AG10803 (cell line): ENCODE measurements at places on chromosomes 5 and 9.

DNA sequence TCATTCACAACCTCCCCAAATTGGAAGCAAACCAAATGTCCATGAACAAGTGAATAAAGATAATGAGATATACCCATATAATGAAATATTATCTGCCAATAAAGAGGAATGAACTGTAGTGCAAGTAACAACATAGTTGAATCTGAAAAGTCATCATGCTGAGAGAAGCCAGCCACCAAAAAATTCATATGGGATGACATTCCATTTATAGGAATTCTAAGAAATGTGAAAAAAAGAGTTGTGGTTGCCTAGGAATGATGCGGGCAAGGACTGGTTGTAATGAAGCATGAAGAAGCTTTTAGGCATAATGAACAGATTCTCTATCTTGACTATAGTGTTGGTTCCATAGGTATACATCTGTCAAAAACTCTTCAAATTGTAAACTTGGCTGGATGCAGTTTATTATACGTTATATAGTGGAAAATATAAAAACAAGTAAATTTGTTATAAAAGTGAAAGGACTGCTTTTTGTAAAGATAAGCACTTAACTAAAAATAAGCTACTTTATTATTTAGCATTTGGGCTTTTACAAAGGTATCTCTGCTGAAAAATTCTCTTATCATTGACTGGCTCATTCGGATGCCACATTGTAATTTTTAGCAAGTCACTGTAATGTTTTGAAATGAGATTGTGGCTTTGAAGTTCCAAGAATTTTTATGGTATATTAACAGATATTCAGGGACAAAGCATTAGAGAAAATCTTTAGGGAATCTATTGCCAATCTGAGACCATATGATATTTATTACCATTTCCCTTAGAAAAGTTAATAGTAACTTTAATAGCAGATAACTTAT lies 21.2 kb upstream of the TTC23L start:
- peak; percentile 84 for DNase-seq

- peak; percentile 86 for DNase-seq
Observed at GRCh38 chr5:125311743-125312142, 565.3 kb upstream of the ZNF608 start.

- DNase-seq, result no peak
Observed at GRCh38 chr5:55134053-55134722, 25.8 kb upstream of the GPX8 start.

GRCh38 chr5:180142824-180143610 lies 66.0 kb downstream of the RASGEF1C start:
- no peak for DNase-seq

- no peak for DNase-seq
Observed at GRCh38 chr5:143432658-143433239, 29.3 kb upstream of the NR3C1 start.

DNA sequence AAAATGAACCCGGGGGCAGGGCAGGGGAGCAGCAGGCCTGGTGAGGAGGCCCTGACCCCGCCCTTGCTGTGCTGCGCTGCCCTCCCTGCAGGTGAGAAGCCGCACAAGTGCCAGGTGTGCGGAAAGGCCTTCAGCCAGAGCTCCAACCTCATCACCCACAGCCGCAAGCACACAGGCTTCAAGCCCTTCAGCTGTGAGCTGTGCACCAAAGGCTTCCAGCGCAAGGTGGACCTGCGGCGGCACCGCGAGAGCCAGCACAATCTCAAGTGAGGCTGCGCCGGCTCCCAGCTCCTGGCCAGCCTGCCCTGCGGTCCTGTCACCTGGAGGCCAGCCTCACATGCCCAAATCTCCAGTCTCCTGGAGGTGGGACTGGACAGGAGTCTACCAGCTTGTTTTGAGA lies 12.3 kb downstream of the GFI1B start:
- DNase-seq, result no peak

DNA sequence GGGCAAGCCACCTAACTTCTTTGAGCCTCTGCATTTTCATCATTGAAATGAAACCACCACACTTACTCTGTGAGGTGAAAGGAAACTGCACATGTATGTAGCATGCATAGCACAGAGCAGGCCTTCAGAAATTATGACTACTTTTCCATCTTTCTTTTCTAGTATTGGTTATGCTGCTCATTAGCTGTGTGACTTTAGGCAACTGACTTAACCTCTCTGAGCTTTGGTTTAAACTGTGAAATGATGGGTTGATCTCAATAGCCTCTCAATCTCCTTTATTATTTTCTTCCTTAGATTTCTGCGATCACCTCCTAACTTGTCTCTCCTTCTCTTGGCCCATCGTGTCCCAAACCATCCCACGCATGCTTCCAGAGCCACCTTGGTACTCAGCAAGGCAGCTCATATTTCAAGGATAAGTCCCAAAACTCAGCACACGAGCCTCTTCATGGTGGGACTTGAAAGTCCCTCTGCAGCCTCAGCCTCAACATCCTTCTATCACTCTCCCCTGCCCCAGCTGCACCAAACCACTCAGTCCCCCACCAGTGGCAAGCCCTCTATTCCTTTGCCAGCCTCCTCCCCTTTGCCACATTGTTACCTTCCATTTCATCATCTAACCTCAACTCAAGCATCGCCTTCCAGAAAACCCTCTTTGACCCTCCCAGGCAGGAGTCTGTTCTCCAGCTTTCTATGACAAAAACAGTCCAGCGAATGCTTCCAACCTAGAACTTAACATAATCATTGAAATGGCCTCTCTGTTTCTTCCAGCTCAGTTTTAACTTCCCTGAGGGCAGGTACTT lies 60.3 kb upstream of the DNAH5 start:
- peak; percentile 63 for DNase-seq
